T-helper 1 cell (primary cell): ENCODE measurements at places on chromosomes 5 and 9.
A peak's percentile ranks its signal among the peaks of the same experiment; 100 is the strongest.

DNA sequence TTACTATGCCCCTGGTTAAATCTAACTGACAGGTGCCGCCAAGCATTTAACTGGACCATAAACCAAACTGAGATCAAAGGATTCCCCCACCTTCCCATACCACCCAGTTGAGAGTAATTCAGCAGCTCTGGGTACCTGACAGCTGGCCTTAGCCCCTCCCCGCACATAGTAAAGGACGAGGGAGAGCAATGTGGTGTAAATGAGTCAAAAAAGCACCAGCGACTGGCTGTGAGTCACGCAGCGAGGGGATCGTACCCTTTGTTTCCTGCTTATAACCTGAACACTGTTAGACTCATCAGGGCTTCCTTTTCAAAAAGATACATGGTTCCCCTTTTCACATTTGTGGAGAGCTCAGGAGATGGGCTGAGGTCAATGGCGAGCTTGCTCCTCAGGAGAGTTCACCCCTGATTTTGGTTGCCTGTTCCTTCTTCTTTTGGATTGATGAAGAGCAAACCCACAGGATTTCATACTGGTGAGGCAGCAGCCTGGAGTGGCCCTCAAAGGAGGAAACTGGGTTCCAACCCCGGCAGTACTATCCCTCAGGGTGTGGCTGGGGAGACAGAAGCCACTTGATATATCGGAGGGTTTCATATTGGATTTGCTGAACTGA, 71.5 kb downstream of the ANKRD33B start:
- DNase-seq: no peak

DNA sequence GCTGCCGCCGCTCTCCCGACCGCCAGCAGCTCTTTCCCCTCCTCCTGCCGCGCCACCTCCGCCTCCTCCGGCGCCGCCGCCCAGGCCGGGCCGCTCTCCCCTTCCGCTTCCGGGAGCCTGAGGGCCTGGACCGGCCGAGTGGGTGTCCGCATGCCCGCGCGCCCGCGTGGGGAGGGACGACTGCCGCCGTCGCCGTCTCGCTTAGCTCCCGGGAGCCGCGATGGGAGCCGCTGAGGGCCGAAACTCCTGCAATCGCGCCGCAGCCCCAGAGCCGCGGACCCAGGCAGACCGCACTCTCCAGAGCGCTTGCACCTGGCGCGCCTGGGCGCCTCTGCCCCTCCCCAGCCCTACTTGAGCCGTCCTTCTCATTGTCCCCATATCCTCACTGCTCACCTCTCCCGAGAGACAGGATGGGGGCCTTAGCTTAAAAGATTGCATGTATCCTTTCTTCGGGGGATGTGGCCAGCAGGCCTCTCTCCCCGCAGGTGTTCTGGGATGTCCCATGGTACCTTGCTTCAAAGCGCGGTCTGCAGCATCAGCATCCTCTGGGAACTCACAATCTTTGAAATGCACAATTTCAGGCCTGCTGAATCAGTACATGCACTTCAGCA, at the start of gene ZDHHC21:
ZDHHC21 (minus strand) TSS at position 182 of the 611 bp plus-strand sequence. CDS start 19,092 bp downstream, outside the sequence.
- DNase-seq: peak; percentile 67

GRCh38 chr5:170985486-170985885, 123.7 kb downstream of the RANBP17 start:
- no peak for DNase-seq

DNA sequence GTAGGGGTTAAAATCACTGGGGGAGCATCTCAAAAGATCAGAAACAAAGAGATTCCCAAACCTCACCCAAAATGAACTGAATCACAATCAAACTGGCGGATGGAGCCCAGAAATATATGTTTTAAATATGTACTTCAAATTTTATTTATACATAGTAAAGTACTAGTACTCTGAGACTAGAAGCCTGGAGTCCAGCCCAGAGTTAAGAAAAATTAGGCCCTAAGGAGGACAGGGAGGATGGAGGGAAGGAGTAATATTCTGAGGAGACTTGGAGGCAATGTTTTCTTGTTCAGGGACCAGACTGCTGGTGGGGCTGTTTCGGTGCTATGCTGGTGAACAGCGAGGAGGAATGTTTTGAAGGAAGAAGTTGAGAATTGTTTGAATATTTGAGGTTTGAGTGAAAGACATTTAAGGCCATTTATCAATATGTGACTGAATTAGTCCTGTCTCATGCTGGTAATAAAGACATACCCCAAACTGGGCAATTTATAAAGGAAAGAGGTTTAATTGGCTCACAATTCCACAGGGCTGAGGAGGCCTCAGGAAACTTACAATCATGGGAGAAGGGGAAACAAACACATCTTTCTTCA, 552.4 kb upstream of the DAB2 start:
- no peak for DNase-seq

DNA sequence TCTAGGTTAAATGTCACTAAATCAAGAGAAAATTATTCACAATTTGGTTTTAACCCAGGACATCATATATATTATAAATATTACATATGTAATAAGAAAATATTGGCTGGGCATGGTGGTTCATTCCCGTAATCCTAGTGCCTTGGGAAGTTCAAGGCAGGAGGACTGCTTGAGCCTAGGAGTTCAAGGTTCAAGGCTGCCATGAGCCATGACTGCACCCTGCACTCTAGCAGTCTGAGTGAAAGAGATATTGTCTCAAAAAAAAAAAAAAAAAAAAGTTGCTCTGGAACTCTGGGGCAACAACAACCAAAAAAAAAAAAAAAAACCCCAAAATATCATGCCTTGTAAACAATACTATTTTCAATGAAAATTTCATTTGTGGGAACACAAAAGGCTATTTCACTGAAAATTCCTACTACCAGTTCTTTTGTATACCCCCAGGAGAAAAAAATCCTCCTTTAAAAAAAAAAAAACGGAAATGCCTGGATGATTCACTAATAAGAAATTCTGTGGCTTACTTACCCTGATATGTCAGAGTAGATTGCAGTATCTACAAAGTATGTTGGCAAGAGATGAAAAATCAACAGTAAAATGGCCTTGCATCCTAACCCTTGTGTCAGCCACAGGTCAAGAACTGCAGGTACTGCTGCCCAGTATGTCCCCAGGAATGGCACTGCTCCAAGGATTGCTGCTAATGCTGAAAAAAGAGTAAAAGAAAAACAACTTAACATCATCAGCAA, 22.6 kb upstream of the CTNNAL1 start:
- no peak for DNase-seq

DNA sequence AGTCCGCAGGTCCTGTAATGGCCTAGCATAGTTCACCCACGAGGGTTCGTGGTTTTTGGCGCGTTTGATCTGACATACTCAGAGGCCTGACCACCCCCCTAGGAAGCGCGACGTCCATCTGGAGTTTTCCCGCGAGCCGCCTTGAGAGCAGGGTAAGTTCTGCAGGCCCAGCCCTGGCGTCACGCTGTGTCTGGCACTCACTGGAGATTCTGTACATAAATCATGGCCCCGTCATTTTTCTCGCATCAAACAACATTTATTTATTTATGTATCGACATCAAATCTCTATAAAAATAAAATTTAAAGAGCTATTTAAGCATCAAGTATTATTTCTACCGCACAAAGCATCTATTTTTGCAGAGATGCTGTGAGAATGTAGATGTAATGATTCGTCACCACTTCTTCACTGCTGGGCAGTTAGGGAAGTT, 437 bp upstream of the TRIM41 start:
- DNase-seq: no peak

DNA sequence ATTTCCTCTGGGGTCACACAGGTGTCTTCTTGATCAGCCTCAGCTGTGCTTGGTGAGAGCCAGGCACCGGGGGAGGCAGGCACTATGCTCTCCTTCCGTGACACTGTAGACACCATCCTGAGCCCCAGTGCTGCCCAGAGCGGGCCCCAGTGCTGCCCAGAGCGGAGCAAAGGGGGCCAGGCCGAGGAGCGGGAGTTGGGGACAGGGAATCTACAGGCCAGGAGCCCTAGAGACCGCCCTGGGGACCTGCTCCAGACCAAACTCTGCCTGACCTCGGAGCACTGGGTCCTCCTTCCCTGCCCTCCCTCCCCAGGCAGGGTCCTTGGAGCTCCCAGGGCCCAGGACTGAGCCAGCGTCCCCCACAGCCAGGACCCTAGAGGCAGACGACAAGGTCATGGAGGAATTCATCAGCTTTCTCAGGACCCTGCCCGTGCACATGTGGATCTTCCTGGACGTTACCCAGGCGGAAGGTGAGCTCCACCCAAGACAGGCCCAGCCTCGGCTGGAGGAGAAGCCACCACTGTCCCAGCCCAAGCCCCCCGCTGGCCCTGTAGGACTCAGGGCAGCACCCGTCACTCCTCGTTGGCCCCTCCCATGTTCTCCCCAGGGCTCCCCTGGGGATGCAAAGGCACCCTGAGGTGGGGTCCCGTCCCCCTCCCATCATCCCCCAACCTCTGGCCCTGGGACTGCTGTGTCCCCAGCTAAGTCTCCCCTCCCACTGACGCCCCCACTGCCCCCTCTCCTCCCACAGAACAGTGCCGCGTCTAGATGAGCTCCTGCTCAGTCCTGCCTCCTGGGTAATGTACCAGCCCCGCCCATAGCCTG, 30.2 kb downstream of the PAEP start:
- DNase-seq: no peak

DNA sequence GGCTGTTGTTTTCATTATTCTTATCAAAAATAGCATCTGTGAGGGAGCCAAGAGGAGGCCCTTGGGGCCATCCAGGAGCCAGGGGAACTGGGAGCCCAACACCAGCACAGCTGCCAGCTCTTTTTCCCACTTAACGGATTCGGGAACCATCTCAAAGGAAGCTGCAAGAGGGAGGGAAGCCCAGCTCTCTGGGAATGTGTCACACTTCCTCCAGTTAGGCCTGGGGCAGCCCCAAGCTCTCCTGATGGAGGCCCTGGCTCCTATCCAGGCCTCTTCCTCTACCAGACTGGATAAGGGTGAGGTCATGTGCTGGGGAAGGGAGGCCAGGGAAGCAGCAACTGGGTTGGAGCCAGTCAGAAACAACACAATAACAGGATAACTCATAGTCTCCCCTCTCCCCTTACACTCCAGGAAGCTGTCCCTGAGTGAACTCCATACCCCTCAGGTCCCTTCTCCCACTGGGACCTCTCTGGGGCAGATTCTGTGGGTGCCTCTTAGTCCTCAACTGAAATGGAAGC, 12.7 kb downstream of the CSF2 start:
- DNase-seq: no peak

GRCh38 chr9:84121991-84122523, 141.5 kb downstream of the RMI1 start:
- no peak for DNase-seq

GRCh38 chr5:158010831-158011230, 151.9 kb upstream of the CLINT1 start:
- no peak for DNase-seq

- DNase-seq: no peak
Observed at GRCh38 chr9:89461265-89461664, 36.6 kb downstream of the SEMA4D start.

GRCh38 chr5:170757182-170757601, 26.3 kb upstream of the GABRP start:
- DNase-seq: no peak

DNA sequence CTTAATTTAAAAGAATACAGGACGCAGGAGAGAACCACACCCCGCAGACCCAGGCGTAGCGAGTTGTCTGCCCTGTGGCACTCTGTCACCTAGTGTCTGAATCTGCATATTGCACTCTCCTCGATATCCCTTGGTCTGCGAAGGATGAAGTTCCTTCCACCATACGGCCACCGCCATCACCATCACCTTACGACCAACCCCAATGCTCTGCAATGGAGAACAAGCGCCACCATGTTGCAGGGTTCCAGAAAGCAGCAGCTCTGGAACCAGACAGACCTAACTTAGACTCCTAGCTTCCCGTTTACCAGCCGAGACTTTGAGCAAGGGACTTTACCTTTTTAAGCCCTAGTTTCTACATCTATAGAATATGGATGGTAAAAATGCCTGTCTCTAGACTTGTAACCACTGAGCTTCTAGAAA, 77.4 kb upstream of the DMRT1 start:
- no peak for DNase-seq

DNA sequence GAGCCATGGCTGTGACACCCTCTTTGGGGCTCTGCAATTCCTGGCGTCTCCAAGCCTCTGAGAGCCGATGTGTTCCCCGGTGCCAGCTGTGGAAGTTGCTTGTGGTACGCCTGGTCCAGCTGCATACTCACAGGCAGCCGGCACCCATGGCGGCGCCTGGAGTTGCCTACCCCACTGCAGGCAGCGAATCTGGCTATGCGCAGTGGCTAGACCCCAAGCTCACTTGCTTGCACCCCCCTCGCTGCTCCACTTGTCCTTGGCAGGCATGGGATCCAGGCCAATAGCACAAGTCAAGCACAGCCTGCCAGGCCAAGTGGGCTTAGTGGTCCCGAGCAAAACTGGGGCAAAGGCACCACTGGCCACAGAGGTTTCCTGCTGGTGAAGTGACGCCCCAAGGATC, 24.7 kb upstream of the GABRA6 start:
- DNase-seq: no peak

GRCh38 chr9:76414661-76415060, 20.4 kb upstream of the RFK start:
- no peak for DNase-seq

GRCh38 chr5:39203275-39203922, 16.0 kb downstream of the FYB1 start:
- DNase-seq: peak; percentile 44

DNA sequence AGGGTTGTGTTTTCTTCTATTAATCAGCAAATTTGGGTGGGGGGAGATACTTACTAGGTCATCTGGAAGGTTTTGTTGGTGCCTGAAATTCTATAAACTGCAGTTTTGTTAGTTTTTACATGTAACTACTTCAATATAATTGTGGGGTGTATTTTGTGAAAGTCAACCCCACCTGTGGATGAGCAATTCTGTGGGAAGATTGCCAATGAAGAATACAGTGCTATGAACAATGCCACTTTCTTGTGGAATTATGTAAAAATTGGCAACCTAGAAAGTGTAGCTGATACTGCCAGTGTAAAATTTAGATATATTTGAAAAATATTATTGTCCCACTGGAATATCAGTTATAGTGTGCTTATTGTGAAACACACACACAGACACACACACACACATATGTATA, 80.7 kb downstream of the VCAN start:
- DNase-seq: no peak

DNA sequence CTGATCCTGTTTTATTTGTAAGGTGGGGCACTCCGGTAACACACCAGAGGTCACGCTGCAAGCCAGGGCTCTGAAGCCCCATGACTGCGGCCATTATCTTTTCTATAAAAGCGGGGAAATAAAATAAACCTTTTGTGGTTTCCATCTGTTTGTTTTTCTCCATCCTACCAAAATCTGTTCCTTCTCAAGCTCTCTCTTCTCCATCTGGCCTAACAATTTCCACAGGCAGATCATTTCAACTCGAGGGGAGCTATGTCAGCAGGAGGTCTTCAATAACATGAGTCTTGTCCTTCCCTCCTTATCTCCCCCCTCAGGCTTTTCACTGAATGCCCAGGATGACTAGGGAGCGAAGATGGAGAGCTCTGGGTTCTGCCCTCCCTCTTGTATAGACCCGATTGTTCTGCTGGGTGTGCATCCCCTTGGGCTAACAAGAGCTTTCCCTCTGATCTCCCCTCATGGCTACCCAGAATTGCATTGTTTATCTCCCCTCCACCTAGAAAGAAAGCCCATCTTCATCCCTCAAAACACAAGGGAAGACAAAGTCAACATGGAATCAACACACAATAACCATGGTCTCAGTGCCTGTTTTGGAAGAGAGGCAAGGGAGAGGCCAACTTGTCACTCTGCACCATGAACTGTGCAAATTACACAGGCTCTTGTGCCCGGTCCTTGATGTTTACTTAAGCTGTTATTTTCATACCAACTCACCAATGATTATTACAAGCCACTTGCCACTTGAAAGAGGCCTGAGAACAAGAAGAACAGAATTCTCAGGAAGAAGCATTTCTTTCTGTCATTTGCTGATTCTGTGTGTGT, 187.8 kb downstream of the FANCC start:
- no peak for DNase-seq

GRCh38 chr5:143771602-143772001, 40.4 kb upstream of the HMHB1 start:
- no peak for DNase-seq
